ENCODE measurements at places on chromosomes 7 and 10.

DNA sequence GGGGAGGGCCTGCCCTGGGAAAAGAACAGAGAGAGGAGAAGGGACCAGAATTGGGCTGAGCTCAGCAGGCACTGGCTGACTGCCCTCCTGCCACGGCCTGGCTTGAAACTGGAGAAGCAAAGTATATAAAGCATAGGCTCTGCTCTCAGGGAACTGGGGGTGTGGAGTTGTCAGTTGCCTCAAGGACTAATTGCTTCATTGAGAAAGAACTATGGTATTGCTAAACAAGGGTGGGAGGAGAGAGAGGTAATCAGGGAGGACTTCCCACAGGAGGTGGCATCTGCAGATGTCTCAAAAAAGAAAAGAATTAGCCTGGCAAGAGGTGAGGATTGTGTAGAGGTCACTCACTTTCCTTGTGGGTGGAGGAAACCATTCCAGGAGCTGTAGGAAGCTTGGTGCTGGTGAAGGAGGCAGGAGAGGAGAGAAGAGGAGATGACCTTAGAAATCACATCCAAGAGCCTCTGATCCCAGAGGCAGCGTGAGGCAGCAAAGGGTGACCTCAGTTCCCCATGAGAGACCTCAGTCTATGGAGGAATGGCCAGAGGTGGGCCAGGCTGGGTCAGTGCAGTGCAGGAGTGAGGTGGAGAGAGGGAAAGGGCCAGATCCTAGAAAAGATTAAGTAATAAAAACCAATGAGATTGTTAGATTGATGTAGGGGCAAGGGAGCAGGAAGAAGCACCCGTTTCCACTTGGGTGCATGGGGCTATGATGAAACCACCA is 2.4 kb downstream of the PILRB start:
- no peak for DNase-seq

- no peak for DNase-seq
Observed at GRCh38 chr7:94311515-94311914, 83.2 kb upstream of the COL1A2 start.

DNA sequence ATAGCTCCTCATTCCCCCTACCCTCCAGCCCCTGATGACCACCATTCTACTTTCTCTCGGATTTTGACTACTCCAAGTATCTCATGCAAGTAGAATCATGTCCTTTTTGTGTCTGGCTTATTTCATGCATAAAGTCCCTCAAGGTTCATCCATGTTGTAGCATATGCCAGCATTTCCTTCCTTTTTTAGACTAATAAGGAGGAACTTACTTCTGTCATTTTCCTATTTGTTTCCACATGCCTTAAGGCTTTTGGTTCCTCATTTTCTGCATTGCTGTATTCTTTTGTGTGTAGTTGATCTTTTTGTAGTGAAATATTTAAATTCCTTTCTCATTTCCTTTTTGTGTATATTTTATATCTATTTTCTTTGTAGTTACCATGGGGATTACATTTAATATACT is 376.9 kb downstream of the CALN1 start:
- DNase-seq = no peak

DNA sequence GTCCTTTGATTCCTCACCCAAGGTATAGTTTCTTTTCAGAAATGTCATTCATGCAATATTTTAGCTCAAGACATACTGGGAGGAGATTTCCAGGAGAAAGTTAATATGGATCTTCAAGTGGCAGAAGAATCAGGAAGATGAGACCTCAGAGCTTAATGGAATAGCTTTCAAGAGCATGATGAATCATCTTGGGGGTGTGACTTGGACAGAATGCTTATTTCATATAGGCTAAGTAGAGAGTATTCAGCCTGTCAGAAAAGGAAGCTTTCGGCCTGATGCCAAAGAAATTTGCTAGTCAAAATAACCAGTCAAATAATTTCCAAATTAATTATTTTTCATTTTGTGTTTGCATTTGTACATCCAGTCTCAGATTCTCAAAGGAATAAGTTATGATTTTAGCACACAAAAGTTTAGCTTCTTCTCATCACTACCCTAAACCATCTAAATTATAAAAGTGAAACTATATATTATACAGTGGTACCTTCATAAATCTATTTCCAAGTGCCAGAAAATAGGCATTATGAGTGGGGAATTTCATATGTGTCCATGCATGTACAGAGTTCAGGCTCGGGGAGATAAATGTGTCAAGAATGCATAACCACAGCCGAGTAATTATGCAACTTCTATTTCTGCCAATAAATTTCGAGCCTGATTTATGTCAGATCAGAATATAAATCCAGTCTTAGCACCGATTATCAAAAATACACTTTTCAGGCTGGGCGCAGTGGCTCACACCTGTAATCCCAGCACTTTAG is 27.3 kb upstream of the CALD1 start:
- no peak for DNase-seq

DNA sequence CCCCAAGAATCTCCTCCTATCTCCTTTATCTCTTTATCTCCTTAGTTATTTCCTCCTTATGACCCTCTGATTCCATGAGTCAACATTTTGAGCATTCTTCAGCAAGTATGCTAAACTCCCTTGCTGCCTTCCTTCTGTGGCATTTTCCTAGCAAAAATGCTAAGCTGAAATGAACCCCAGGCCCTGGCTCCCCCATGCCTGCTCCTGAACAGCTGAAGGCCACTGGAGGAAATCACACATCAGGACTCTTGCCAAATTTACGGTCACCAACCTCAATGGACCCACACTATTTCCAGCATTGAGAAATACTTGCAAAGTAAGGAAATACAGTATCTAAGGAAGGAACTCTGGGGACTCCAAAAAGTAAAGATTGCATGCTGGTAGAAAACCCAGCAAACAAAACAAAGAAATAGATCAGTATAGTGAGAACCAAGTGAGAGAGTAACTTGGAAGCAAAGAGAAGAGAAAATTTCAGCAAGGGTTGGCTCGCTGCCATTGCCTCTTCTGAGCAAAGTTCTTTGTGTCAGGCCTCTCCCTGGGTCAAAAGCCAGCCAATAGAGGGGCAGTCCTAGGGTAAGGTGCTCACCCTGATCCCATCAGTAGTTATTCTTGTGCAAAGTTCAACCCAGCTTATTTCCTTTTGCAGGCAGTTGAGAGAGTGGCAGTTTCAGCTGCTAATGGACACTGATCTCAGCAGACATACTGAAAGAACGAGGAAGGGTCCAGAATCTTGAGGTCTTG is 5.1 kb upstream of the PLEKHS1 start:
- peak; percentile 16 for DNase-seq

DNA sequence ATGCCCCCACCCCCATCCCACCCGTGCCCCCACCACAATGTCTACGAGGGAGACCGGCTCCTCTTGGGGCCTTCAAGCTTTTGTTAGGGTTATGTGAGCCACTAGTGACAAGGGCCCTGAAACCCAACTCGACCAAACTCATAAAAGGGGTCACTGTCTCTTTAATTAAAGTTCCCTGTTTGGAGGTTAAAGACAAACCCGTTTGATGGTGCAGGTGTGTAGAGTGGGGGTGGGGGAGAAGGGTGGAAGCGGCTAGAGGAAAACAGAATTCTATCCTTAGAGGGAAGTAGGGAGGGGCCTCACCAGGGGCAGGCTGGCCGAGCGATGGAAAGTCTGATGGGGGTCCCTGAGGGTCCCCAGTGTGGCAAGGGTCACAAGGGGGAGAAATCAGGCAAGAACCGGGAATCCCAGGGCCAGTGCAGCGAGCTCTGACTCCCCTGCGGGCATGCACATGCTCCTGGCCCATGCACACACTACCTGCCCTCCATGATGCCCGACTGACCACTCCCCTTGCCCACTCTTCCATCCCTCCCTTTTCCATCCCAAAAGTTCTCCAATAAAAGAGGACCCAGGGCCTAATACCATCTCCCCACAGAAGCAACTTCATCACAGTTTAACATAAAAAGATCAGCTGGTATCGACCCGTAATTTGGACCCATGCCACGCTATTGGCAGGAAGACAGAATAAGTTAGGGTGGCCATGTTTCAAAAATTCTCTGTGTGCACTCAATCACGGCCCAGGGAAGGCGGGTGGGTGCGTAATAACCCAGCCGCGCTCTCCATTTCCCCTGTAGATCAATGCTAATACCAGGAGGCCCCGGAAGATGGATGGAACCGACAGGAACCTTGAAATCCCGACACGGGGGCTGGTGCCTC is 35.9 kb upstream of the SLF2 start:
- DNase-seq = no peak

DNA sequence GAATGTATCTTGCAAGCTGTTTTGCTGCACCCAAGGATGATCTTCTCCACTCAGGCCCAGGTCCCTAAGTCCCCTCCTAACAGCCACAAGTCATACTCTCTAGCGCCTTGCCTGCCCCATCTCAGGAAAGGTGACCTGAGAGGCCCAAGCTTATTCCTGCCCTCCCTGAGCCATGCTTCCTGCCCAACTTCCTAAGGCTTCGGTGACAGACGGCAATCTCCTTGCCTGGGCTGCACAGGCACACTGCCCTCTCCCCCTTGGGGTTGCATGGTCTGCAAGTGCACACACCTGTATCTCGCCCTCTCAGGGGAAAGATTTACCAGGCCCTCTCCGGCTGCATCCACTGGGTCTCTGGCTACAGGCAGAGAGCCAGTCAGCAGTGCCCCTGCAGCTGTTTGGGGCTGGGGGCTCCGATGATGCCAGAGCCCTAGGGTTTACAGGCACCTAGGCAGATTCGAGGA is 771 bp upstream of the ADIRF start:
- DNase-seq = no peak

- DNase-seq = no peak
Observed at GRCh38 chr10:9869606-9870176, 1148.0 kb upstream of the CELF2 start.

- no peak for DNase-seq
Observed at GRCh38 chr10:70293169-70293843, 9.5 kb upstream of the NPFFR1 start.

GRCh38 chr10:132588301-132589013 is 50.9 kb downstream of the INPP5A start:
- DNase-seq = no peak

DNA sequence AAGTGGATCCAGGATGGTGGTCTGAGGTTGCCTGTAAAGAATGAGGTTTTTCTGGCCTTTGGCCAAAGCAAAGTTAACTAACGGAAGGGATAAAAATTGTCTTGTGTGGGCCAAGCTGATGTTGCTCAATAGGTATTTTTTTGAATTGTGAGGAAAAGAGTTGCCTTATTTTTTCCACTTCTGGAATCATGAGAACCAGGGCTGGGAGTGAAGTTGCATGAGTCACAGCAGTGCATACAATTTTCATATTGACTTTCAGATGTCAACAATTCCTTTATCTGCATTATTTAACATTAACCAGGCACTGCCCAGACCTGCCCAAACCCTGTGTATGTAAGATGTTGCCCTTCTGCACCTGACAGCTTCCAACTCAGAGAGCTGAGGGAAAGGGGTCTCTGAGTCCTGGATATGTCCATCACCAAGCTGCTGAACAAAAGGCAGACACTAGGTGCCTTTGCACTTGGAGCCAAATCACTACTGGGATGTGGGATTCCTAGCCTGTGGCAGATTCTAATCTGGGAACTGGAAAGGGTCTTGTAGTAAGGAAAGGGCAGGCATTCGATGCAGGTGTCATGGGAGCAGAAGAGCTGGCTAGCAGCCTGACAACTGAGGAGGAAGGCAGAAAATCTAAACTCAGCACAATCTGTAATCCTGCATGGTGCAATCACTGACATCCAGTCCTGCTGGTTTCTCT is 52.3 kb upstream of the SLC35B4 start:
- peak; percentile 89 for DNase-seq

GRCh38 chr10:9331583-9332008 is 1277.1 kb downstream of the GATA3 start:
- DNase-seq = peak; percentile 27

DNA sequence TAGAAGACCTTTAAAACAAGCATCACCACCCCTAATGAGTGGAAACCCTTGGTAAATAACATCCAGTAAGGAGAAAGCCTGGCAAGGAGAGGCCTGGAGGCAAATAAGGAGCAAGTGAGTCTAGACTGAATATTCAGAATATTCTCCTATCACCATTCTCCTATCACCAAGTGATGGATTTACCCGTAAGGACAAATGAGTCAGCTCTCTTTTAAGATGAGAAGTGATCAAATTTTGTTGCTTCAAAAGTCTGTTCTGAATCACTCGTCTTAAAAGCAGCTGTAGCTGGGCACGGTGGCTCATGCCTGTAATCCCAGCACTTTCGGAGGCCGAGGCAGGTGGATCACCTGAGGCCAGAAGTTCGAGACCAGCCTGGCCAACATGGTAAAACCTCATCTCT is 28.4 kb downstream of the KIAA1549 start:
- DNase-seq = no peak

DNA sequence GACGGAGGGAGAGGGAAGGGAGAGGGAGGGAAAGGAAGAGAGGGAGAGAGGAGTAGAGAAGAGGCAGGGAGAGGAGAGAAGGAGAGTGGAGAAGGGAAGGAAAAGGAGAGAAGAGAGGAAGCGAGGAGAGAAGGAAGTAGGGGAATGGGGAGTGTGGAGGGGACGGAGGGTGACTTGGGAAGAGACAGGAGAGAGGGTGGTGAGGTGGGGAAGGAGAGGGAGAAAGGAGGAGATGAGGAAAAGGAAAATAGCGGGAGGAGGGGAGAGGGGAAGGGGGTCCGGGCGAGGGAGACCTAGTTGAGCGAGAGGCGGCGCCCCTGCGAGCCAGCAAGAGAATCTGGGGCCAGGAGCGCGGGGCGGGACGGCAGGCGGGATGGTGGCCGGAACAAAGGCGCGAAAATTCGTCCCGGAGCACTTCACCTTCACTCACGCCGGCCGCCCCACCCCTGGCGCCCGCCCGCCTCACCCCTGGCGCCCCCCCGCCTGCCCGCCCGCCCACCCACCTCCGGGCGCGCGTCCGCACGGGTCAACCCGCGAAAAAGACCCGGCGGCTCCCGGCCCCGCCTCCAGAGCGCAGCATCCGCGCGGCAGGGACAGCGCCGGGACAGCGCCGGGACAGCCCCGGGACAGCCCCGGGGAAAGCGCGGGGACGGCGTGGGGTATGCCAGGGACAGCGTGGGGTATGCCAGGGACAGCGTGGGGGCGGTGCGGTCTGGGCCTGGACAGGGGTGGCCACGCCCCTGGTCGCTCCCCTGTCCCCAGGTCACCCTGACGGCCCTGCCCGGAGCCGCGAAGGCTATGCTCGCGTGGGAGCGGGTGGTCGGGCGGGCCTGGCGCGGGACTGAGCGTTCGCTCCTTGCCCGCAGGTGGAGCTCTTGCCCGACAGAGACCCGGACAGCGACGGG is 4.2 kb downstream of the VSTM2A start:
- DNase-seq = no peak

- DNase-seq = no peak
Observed at GRCh38 chr7:87119581-87119980, 32.7 kb upstream of the DMTF1 start.

- DNase-seq = no peak
Observed at GRCh38 chr7:84181628-84182027, 13.0 kb downstream of the SEMA3A start.

DNA sequence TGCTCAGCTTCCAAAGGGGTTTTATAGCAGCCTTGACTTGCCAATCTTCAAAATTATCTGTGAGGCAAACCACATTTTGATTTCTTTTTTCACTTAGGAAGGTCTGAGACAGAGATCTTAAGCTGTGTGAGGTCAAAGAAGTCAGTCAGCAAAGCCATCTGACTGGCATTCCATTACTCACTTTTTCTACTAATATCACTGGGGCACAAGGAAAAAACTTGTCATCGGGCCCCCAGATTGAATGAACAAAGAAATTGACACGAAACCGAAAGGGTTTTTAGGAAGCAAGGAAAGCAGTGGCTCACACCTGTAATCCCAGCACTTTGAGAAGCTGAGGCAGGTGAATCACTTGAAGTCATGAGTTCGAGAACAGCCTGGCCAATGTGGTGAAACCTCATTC is 78.5 kb upstream of the FRMD4A start:
- DNase-seq = no peak

GRCh38 chr7:156196649-156197048 is 384.4 kb upstream of the SHH start:
- no peak for DNase-seq

Data from HT-29 (cell line).